Occipital lobe (tissue), 3 donors: ENCODE measurements at places on chromosomes 5 and 9. TPM values are rescaled to one million over a fixed set of nuclear protein-coding genes. Genes with fewer than 3 reads are reported as not detected.

DNA sequence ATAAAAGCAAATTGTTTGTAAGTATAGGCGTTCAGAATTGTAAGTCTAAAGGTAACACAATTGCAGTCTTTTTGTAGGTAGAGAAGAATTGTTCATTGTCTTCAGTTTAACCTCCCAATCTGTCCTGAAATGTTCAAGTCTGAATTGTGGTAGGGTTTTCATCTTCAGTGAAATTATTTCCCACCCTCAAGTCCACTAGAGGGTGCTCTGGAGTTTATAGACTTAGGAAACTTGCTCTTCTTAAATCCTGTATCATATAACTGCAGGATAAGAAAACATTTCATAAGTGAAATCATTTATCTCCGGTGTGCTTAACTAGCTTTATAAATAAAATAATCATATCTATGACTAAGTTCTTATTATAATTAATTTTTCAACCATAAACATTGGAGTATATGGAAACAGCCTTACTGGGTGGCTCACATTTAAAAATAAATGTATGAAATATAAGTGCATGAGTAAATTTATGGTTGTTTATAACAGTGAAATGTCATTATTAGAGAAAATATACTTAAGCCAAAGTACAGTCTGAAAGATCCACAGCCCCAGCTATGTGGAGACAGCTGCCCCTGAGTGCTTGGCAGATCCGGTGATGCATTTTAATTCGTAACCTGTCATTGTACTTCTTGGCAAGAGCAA, 182.4 kb upstream of the OTULINL start:
- DNase-seq, result no peak

DNA sequence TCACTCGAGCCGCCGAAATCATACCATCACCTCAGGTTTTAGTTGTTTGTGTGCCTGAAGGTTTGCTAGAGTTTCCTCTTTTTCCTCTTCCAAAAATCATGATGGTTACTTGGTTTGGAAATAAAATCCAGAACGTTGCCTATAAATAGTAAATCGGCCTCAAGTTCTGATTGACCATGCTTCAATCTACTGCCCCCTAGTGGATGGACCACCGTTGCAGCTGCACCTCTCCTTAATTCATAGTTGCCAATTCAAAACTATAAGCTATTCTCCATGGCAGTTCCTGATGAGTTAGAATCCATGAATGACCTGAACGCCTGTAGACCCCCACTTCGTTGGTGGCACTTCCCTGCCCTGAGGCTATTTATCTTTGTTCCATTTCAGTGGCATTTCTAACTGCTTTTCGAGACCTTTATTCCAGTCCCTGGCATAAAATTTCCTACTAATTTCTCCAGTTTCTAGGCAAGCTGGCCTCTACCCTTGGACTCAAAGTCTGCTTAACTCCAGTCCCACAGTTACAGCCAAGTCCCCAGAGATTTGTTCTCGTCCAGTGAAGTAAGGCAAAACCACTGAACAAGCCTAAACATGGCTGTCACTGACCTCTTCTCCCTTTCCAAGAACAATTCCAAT, 422.6 kb downstream of the EFNA5 start:
- DNase-seq, result no peak

GRCh38 chr5:548256-548655, 24.0 kb upstream of the SLC9A3 start:
- DNase-seq, result no peak

- peak; percentile 21 for DNase-seq
Measured at GRCh38 chr9:121568343-121569265, 69.0 kb upstream of the GGTA1 start.

GRCh38 chr5:156391139-156391538, 64.2 kb downstream of the SGCD start:
- no peak for DNase-seq

The CENPP gene
- 8.6 TPM for total RNA-seq

The CDC26 gene
- total RNA-seq, result 17.0 TPM

The CDKN2A gene
- not detected for total RNA-seq
